ENCODE measurements at places on chromosomes 2 and 18. TPM values are rescaled to one million over a fixed set of nuclear protein-coding genes. Genes with fewer than 3 reads are reported as not detected.

IL37 gene
- polyA plus RNA-seq, result not detected

GRCh38 chr2:151869291-151869690 is 41.1 kb upstream of the ARL5A start:
- DNase-seq, result no peak

DNA sequence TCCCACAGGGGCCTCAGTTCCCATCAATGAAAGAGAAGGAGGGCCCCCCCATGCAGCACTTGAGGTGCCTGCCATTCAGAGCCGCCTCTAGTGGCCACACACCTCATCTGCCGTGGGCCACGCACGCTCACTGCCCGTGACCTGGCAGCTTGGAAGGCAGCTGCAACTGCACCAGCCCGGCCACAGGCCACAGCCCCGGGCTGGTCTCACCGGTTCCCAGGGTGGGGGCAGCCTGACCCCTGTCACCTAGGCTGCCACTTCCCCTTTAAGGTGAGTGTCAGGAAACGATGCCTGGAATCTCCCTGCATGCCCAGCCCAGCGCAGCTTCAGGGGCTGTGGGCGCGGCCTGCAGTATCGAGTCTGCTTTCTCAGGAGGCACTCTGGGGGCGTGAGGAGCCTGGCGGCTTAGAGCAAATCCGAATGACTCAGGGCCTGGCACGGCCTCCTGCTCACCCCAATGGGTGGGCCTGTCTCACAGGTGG is 2.6 kb downstream of the MAB21L4 start:
- peak; percentile 91 for DNase-seq

DNA sequence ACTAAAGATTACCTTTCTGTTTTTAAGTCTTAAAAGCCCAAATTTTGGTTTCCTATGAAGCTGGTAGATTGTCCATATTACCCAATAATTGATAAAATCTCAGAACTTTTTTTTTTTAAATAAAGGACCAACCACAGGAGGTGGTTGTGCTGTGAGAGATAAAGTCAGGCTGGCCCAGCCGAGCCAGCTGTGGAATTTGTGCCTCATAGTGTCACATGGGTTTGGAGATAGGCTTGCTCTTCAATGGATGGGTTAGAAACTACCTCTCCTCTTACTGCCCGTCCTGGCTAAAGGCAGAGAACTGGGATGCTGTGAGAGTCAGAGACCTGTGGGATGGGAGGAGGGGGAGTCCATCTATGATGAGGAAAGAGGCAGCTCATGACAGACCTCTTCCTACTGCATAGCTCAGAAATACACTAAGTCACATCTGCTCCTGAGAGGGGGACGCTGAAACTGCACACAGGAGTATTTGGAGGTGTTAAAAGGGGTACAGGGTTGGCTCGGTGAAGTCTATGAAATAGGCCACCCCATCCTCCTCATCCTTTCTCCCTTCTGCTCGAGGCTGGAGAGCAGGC is 99.7 kb upstream of the MGAT4A start:
- DNase-seq, result no peak

GRCh38 chr2:10234409-10235094 is 68.2 kb upstream of the HPCAL1 start:
- DNase-seq, result no peak

- no peak for DNase-seq
Measured at GRCh38 chr18:7141287-7141686, 23.7 kb upstream of the LAMA1 start.

DNA sequence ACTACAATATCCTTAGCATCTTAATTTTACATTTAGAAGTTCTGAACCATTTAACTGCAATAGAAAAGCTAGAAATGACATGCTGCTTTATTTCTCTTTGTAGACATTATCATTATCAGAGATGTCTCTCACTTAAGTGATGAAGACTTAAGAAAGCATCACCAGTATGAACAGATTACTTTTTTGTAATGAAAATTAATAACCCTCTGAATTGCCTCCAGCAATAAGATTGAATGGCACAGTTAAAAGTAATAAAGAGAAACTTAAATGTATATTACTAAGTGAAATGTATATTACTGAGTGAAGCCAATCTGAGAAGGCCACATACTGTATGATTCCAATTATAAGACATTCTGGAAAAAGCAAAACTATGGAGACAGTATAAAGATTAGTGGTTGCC is 89.4 kb downstream of the PID1 start:
- DNase-seq, result no peak

DNA sequence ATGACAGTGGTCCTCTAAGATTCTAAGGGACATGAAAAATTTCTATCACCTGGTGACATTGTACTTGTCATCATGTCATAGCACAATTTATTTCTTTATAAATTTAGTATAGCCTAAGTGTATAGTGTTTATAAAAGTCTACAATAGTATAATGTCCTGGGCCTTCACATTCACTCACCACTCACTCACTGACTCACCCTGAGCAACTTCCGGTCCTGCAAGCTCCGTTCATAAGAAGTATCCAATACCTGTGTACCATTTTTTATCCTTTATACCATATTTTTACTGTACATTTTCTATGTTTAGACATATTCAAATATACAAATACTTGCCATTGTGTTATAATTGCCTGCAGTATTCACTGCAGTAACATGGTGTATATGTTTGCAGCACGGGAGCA is 72.8 kb upstream of the DSEL start:
- DNase-seq, result no peak

GRCh38 chr2:113390124-113390849 is 47.2 kb upstream of the ZNG1B start:
- DNase-seq, result peak; percentile 91

DNA sequence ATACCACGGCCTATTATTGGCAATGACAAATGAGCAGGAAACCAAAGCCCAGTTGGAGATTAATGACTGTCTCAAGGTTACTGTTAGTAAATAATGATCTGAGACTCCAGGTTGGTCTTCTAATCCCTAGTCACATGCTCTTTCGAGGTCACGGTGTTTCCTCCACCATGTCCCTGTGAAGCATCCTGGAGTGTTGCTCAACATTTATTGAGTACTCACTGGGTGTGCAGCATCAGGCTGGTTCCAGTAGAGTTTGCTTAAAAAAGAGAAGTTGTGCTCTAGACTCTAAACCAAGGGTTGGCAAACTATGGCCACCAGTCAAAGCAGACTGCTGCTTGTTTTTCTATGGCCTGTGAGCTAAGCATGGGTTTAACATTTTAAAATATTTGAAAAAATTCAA is 263.8 kb upstream of the ATP5MC3 start:
- peak; percentile 47 for DNase-seq

DNA sequence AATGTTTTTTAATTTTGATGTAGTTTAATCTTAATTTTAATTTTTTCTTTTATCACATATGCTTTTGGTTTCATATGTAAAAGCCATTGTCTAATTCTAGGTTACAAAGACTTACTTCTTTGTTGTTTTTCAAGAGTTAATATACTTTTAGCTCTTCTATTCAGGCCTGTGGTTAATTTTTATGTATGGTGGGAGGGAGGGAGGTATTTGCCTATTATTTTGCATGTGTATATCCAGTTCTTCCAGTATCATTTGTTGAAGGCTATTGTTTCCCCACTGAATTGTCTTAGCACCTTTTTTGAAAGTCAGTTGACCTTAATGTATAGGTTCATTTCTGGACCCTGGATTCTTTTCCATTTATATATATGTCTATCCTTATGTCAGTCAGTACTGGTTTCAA is 23.4 kb downstream of the USP14 start:
- DNase-seq, result no peak

DNA sequence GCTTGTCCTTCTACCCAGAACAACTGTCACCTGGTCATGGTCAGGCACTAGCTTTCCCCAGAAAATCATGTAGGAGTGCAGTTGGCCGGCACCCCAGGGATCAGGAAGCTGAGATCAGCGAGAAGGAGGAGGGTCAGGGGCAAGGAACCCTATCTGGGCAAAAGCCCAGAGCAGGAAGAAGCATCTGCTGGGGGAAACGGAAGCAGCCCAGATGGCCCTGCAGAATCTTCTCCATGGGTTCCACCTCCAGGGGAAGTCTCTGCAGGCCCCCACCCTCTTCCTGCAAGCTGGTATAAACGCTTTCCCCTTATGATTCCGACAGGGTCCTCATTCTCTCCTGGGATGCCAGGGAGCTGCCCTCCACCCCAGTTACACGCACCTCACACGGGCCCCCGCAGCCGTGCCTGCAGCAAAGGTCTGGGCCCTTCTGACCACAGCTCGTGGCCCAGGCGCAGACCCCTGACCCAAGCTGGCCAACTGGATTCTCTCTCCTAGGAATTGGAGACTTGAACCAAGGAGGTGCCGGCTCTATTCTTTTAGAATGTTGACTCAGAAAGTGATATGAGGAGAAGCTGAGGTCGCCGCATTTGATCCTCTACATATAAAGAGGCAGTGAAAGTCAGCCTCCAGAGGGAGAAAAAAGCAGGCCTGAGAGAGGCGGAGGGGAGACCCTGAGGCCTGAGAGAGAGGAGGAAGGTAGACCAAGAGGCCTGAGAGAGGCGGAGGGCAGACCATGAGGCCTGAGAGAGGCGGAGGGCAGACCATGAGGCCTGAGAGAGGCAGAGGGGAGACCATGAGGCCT is 71.0 kb downstream of the STPG4 start:
- no peak for DNase-seq
